ENCODE measurements at places on chromosomes 12 and 14.

- DNase-seq = no peak
Measured at GRCh38 chr14:69631509-69631908, 20.1 kb downstream of the SUSD6 start.

- no peak for DNase-seq
Measured at GRCh38 chr12:103588680-103589079, 1.6 kb downstream of the STAB2 start.

DNA sequence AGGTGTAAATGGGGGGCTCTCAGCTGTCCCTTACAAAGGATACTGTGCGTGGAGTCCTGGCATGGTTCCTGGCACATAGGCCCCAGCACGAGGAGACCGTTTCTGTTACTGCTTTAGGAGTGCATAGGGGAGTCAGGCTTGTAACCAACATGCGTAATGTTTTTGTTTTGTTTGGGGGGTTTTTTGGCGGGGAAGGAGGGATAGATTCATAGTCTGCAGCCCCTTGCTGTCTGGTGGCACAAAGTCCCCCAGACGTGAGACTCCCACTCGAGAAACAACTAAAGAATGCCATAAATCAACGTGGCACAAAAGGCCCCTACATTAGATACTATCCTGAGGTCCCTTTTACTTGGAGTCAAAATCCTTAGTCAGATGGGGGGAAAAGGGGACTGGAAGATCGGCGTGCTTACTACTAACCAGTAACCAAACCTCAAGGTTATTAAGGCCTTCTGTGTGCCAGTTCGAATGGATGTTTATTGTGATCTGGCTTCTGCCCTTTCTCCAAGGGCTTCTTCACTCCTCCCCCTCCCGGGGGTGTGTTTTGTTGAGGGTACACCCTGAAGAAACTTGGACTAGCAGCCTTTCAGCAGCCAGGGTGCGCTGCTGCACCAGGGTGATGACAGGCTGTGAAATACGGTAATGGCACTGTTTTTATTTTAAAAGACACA lies 874 bp downstream of the ISCU start:
- DNase-seq = peak; percentile 89

DNA sequence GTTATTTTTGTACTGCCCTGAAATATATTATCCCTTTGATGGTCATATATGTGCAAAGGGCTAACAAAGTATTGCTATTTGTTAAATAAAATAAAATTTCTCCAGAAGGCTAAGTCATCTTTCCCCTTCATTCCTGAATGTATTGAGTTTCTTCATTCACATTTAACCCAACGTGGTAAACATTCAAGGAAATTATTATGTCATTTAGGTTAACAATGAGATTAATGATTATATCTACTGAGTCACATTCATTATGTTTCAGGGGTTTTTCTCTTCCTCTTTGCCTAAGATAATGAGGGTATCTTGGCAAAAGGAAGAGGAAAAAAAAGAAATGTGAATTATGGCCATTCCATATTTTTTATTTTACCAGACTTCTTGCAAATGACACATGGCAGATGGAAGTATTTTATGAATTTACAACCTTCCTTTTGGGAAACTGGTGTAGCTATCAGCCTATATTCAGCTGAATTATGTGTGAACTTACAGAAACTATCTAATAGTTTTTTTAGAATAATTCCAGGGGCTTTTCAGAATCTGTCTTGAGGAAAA lies 27.2 kb downstream of the TSPAN8 start:
- no peak for DNase-seq

- no peak for DNase-seq
Measured at GRCh38 chr12:65640489-65640901, 183.8 kb upstream of the HMGA2 start.

DNA sequence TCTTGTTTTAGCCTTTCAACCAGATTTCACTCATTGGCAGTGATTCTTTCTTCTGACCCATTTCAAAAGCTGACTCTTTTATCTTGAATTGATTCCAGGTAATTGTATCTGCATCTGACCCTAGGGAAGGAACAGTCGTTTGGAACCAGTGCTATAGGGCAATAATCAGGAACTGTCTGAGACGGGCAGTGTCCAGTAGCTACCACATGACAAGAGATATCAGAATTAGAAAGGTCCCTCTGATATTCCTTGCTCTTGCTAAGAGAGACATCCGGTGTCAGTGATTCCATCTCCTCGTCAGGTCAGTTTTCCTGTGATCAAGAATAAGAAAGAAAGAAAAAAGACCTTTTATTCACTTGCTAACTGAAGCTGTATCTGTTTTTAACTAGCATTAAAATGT lies 47.8 kb upstream of the PDE3A start:
- DNase-seq = no peak

GRCh38 chr12:22971701-22972191 lies 346.8 kb downstream of the ETNK1 start:
- no peak for DNase-seq

DNA sequence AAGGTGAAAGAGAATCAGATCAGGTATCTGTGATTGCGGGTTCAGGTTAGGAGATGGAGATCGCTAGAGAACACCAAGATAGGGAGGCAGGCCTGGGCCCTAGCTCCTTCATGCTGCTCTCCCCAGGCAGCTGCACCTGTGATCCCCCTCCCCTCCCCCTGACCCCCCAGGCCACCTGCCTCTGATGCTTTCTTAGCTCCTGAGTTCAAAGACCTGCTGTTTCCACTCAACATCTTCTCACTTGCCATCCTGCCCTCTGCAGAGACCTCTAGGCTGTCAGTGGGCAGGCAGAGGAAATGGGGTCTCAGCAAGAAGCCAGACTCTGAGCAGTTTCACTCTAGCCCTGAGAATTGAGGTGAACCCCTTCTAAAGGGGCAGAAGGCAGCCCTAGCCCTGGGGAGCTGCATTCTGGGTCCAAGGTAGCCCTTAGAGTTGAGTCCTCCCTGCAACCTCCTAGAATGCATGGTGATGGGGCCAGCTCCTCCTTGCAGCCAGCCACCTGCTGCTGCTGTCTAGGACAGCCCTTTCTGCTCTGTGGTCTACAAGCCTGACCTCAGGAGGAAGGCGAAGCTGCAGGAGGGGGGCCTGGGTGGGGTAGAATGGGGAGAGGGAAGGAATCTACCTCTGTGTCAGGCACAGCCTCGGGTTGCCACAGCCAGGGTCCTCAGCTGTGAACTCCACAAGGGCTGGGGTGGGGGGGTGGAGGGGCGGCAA lies 6.4 kb upstream of the SLC48A1 start:
- no peak for DNase-seq

- no peak for DNase-seq
Measured at GRCh38 chr12:28787151-28787550, 361.9 kb upstream of the FAR2 start.

DNA sequence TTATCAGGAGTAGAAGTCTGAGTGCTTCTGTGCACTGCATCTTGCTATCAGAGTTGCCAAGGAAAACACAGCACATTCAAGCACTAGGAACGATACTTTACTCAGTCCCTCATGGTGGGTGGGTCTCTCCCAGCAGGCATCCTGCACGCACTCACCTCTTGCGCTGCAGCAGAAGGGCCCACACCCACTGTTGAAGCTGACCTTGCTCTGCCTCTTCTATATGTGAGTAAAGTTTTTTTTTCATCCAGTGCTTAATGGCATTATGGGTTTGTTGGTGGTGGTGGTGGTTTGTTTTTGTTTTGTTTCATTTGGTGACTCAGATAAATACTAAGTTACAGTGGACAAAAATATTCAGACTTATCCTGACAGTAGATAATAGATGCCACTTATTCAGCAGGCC lies 348.5 kb downstream of the EGLN3 start:
- no peak for DNase-seq

Measured in activated CD8-positive, alpha-beta memory T cell treated with anti-CD3 and anti-CD28 coated beads for 24 hours (primary cell).